Transverse colon (tissue), 4 donors: ENCODE measurements at places on chromosomes 5 and 9.

DNA sequence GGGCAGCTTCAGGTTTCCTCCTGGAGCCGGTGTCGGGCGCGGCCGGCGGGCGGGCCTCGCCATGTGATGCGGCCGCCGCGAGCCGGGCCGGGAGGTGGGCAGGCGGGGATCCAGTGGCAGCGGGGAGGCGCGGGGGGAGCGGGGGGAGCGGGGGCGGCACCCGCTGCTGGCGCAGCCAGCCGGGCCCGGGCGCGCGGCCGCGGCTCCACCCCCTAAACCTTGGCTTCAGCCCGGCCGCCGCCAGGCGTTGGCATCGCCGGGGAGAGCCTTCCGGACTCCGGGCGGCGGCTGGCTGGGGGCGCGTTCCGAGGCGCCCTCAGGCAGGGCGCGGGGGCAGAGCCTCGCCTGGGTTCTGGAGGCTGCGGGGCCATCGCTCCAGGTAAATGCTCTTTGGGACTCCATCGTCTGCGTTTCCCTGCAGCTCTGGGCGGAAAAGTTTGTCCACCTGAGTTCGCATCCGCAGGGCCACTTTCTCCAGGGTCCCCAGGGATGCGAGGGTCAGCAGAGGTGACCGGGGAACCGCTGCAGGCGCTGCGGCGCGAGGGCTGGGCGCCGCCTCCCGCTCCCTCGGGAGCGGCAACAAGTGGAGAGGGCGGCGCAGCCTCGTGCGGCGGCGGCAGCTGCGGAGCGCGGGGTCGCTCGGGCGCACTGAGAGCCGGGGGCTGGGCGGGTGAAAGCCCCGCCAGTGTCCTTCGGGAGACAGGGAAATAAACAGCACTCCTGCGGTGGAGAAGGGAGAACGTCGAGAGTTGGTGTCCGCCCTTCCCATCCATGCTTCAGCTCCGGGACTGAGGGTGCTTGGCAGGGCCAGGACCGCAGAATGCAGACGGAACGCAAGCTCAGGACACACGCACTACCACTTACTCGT is at the start of gene ARHGEF28:
ARHGEF28 (plus strand) TSS at position 253 of the 868 bp plus-strand sequence. CDS start 58,656 bp downstream, outside the sequence.
- DNase-seq: peak; percentile 79

GRCh38 chr5:133889271-133889905 is 79.0 kb downstream of the C5orf15 start:
- no peak for DNase-seq

- DNase-seq: no peak
Measured at GRCh38 chr9:101365181-101365580, 19.6 kb downstream of the BAAT start.

DNA sequence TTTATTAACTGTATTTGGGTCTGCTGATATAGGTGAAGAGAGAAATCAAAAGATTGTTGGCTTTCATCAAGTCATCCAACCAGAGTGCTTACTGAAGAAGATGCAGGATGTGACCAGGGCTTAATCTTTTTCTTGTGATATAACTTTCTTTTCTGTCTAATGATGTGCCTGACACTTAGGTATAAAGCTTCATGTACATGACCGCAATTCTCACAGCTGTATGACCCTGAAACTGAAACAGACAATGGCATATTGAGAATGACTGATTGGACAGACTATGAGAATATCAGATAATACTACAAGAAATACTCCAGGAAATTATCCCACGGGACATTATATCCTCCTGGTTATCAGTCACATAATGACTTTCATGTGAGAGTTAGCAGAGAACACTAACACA is 32.5 kb upstream of the FAM174A start:
- no peak for DNase-seq

GRCh38 chr9:100286257-100286656 is 66.5 kb downstream of the TEX10 start:
- no peak for DNase-seq

- DNase-seq: no peak
Measured at GRCh38 chr9:14153310-14153720, 160.6 kb downstream of the NFIB start.

DNA sequence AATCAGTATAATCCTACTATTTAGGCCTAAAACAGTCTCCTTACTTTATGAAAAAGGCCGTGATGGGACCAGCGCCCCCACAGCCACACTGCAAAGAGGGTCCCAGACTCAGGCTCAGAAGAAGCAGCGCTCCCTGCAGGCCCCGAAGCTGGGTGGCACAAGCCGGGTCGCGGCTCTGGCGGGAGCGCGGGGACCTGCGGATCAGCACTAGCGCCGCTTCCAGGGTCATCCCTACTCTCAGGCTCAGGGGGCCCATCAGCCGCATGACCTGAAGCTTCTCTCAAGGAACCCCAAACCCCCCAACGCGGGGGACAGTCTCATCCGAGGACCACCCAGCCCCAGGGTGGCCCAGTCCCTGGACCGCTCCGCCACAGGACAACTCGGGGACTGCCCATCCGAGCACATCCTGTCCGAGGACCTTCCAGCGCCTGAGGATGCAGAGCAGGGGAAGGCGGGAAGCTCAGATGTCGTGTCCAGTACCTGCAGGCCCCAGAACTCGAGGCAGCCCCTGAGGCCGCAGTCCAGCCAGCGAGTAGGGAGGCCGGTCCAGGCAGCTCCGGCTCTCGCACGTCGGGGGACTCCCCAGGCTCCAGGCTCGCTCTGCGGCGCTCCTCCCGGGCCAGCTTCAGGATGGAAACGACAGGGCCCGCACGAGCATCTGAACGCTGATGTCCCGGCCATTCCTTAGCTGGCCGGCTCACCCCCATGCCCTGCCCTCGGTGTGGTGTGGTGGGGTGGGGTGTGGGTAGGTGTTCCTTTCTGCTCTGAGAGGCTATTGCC is 32.4 kb upstream of the CDK20 start:
- no peak for DNase-seq

GRCh38 chr5:2998106-2998505 is 246.6 kb upstream of the IRX2 start:
- no peak for DNase-seq

GRCh38 chr5:177967221-177967887 is 28.7 kb downstream of the PROP1 start:
- DNase-seq: no peak

DNA sequence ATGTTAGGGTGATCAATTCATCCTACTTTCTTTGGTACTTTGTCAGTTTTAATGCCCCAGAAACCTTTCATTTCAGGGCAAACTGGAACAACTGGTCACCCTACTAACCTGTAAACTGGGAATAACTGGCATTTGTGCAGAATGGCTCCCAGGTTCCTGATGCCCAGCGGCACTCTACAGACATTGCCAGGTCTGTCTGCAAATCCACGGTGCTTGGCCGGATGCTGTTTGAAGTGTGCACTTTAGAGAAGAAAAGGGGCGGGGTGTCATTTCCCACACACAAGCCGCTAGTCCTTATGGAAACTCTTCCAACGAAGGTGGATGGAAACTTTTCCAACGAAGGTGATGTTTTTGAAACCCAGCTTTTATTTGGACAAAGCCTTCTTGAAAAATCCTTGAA is 49.9 kb upstream of the OTULINL start:
- DNase-seq: no peak

GRCh38 chr5:99104538-99105132 is 175.8 kb upstream of the CHD1 start:
- DNase-seq: no peak

DNA sequence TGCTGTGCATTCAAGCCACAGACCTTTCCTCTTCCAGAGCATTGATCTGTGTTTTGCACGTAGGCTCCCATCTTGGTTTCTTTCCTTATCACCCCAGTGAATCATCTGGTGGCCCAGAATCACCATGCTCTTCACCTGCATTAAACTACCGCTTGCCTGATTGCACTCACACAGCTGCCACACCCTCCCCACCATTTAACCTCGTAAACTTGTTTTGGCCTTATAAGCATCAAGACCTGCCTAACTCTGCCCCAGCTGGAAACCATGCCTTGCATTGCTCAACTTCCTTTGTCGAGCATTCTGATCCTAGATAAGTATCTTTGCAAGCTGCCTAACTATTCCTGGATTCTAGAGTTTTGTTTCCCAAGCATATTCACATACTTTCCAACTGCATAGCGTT is 369.6 kb upstream of the SEMA6A start:
- DNase-seq: peak; percentile 19

DNA sequence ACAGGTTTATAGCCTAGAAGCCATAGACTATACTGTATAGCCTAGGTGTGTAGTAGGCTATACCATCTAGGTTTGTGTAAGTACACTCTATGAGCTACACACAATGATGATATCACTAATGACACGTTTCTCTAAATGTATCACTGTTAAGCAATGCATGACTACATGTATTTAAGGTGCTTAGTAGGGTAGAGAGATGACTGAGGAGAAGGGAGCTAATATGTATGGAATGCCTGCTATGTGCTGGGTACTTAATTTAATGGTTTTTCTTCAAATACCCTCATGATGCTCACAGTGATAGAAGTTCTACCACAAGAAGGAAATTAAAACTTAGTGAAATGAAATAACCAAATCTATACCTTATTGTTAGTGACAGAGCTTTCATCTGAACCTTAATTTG is 1785.5 kb downstream of the EFNA5 start:
- no peak for DNase-seq

- DNase-seq: no peak
Measured at GRCh38 chr5:36710039-36710438, 103.6 kb downstream of the SLC1A3 start.

GRCh38 chr5:82222597-82223574 is 55.3 kb downstream of the RPS23 start:
- DNase-seq: no peak

DNA sequence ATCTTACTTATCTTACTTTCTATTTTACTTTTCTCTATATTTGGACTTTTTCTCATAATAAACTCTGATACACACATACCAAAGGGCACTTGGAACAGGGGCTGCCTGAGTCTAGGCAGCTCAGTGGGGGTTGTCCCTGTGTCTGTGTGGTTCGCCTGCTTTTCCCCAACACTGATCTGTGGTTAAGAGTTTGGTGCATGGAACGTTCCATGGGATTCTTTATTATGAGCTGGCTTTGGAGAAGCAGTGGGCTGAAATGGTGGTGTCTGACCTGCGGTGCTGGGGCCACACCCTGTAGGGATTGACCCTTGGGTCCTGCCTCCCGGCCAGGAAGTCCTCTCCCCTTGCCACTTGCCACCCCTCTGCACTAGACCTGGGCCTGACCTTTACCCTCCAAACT is 47.4 kb downstream of the ANKRD33B start:
- no peak for DNase-seq

GRCh38 chr5:1797103-1797800 is 2.4 kb downstream of the MRPL36 start:
- DNase-seq: no peak

GRCh38 chr5:170534177-170534576 is 30.4 kb downstream of the KCNIP1 start:
- DNase-seq: no peak

DNA sequence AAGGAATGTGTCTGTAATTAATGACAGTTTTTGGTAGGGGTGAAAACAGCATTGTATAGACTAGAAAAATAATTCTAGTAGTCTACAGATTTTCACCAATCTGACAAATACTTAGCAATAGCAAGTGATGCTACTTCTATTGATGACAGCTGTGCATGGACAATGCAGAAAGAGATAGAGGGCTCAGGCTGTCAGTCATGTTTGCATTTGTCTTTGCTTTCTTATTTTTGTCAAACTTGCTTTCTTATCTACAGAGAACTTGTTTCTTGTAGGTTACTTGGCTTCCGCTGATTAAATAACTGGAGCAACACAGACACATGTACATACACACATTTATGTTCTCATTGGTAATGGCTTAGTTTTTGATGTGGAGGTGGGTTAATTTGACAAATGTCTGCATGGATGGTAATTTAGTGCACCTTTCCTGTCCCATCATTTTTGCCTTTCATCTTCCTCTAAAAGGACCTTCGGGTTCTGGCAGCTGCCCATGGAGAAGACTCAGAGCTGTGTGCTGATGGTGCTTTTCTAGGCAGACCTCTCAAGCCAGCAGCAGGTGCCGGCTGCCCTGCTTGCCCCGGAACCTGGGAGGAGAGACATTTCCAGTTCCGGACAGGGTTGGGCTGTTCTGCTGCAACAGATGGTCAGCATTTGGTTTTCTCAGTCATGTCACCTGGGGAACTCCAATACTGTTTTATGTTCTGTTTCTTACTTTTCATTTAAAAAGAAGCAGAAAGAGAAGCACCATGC is 28.8 kb downstream of the CAMK4 start:
- DNase-seq: peak; percentile 26

DNA sequence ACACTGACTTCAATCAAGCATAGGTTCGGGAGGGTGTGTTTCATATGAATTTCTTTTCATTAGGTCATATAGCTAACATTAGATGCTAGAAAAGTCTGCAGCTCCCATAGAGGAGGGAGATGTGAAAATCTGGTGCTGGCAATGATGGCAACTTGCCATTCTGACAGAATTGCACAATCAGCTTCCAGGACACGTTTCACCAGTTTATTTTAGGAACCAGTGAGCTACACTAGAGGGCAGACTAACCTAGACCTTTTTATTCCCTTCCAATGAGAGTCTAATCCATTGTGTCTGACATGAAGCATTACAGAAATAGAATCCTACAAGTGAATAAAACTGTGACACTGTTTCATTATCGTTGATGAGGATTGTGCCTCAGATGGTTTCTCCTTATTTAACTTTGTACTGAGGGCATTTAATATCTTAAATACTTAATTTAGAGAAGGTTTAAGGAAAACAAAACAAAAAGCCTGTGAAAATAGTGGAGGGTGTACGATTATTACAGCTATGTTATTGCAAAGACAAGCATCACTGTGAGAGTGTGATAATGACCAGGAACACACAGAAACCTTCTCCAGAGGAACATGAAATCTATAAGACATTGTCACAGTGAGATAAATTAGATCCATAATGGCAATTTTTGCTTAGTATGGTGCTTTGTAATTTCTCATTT is 363.3 kb upstream of the RPS23 start:
- peak; percentile 74 for DNase-seq

GRCh38 chr5:27130587-27130986 is 92.2 kb upstream of the CDH9 start:
- no peak for DNase-seq

DNA sequence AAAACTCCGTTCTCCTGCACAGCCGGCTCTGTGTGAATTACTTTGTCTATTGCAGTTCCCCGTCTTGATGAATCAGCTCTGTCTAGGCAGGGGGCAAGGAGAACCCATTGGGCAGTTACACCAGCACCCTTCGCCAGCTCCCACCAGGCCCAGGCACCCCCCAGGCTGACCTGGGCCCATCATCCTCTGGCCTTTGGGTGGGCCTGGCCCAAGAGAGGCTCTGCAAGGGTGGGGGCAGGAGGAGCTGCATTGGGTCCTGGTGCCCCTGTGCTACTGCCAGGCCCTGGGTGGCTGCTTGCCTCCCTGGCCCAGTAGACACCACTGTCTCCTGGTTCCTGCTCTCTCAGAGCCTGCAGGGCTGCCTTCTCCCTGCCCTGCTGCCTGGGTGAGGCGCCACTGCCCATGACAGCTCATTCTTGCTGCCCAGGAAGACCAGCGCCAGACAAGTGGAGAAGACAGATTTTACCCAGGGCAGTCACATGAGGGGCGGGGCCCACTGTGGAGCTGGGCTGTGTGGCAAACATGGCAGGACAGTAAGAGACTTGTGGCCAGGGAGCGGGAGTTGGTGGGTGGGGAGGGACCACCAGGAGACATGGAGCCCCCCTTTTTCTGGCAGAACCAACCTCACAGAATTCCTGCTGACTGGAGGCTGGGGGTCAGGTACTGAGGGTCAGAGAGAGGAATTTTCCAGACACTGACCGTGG is 67.2 kb downstream of the MRPL36 start:
- no peak for DNase-seq
